Fibroblast of mammary gland (primary cell): ENCODE measurements at places on chromosomes 11 and 22.
A peak's percentile ranks its signal among the peaks of the same experiment; 100 is the strongest.

- DNase-seq: no peak
Measured at GRCh38 chr11:77395460-77396173, 78.3 kb downstream of the PAK1 start.

DNA sequence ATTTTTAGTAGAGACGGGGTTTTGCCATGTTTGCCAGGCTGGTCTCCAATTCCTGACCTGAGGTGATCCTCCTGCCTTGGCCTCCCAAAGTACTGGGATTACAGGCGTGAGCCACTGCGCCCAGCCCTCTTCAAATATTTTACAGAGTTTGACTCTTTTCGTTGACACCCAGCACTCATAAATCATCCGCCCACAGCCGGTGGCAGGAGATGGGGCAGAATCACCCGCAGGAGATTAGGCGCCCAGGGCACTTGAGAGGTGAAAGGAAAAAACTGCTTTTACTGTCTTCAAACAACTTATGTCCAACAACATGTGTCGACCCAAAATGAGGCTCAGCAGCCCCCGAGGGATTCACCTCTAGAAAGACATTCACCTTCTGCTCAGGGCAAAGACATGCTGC lies 56.9 kb downstream of the OSBP2 start:
- DNase-seq: no peak

- no peak for DNase-seq
Measured at GRCh38 chr11:115530752-115531151, 26.5 kb upstream of the CADM1 start.

- peak; percentile 81 for DNase-seq
Measured at GRCh38 chr22:36286096-36286957, 33.4 kb downstream of the APOL1 start.

DNA sequence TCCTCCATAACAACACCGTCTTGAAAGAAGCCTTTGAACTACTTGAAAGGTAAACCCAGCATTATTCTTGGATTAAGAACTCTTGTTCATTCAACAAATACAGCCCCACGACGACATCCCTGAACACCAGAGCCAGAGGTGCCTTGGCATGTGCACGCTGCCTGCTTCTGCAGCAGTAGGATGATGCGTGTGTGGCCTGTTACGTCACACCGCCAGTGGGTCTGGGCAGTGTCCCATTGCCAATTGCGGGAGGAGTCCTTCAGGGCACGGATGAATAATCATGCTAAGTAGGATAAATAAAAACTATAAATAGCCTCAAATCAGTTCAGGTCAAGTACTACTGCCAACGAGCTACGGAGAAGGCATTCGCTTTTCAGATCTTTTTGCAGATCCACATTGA lies 380.5 kb downstream of the SHANK2 start:
- peak; percentile 41 for DNase-seq

DNA sequence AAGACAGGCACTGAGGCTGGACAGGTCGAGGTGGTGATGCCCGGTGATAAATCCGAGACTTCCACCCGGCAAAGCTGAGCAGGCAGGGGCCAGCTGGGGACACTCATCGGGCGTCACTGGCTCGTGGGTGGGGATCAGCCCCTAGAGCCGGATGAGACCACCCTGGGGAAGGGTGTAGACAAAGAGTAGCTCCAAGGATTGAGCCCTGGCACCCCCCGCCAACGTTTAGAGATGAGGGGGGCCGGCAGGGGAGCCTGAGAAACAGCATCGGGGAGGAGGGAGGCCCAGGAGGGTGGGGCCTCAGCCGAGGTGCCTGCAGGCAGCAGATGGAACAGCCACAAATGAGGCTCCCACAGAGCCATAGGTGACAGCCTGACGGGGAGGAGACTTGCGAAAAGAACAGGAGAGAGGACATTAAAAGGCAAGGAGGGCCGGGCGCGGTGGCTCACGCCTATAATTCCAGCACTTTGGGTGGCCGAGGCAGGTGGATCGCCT lies 27.4 kb upstream of the CBX7 start:
- no peak for DNase-seq

GRCh38 chr22:37169947-37170688 lies 17.9 kb downstream of the C1QTNF6 start:
- no peak for DNase-seq

- DNase-seq: no peak
Measured at GRCh38 chr11:71442880-71443279, 5.3 kb downstream of the DHCR7 start.

DNA sequence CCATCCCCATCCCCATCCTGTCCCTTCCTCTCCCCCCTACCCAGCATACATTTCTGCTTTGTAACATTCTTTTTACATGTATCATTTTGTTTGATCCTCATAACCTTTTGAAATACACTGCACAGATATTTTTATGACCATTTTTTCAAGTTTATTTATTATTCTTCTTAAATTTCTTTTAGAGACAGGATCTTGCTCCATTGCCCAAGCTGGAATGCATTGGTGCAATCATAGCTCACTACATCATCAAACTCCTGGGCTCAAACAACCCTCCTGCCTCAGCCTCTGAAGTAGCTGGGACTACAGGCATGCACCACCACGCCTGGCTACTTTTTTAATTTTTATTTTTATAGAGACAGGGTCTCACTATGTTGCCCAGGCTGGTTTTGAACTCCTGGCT lies 99.4 kb upstream of the AKIP1 start:
- DNase-seq: no peak

- no peak for DNase-seq
Measured at GRCh38 chr22:44242946-44243724, 62.4 kb downstream of the PARVG start.

DNA sequence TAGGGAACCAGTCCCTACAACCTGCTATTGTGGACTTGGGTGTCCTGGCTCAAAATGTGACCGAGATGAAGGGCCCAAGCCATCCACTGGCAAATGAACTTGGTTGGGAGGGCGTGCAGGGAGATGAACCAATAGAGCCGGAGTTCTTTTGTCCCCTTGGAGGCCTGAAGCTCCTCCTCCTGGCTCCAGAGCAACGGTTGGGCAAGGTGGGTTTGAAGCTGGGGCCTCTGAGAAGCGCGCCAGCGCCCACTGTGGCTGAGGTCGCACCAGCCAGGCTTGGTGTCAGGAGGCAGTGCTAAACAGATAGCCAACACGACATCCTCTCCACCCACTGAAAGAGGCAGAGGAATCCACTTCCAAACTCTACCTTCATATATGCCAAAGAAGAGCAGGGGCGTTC lies 36.0 kb upstream of the PACSIN2 start:
- DNase-seq: no peak

DNA sequence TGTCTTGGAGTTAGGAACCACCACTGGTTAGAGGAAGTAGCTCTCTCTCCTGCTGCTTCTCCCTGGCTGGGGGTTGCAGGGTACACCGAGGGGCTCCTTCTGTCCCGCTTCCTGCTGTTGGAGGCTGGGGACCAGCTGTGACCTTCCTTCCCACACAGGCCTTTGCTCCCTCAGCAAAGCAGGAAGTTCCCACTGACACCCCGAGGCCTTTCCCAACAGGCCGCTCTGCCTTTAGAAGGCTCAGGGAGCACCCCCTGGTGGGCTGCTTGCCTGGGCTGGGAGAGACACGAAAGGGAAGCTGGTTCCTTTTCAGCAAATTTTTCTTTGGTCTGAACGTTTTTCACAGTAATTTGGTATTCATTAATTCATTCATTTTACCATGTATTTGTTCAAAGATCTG lies 527.9 kb upstream of the B3GAT1 start:
- DNase-seq: no peak

DNA sequence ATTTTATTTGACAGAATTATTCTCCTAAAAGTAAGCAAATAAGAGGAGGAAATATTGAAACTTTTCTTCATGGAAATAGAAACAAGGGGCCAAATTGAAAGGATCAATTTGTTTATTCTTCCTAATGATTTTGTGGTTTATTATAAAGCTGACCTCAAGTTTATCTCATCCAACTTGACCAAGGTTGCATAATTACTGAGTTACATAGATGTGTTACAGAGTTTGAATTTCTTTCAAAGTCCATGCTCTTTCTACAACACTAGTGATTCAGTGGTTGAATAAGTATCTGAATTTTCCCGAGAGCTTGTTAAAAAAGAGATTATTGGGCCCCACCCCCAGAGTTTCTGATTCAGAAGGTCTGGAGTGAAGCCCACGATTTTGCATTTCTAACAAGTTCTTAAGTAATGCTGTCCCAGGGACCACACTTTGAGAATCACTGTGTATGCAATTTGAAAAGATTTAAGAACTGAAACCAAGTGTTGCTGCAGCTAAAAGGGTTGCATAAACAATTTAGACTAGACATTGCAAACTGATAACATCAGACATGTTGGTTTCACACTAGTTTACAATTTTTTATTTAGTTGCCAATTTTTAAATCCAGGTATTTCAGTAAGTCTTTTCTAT lies 485.7 kb upstream of the ANO5 start:
- no peak for DNase-seq

- DNase-seq: no peak
Measured at GRCh38 chr22:27327497-27327896, 474.1 kb downstream of the MN1 start.

GRCh38 chr22:39927544-39927943 lies 26.7 kb downstream of the GRAP2 start:
- no peak for DNase-seq

DNA sequence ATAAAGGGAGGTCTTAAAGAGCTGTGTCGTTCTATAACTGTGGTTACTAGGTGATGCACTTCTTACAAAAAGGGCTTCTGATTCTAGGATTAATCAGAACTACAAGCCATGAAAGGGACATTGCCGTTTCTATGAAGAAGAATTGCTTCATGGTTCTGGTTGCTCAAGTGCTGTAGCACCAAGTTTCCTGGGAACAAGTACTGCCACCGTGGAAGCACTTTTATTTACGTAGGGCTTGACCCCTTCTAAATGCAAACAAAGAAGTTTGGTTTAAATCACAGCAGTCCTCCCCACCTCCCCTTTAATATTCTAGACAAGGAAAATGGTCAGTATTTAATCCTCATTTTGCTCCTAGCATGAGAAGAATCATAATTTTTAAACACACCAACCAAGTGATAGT lies 9.8 kb downstream of the YAP1 start:
- DNase-seq: peak; percentile 61

DNA sequence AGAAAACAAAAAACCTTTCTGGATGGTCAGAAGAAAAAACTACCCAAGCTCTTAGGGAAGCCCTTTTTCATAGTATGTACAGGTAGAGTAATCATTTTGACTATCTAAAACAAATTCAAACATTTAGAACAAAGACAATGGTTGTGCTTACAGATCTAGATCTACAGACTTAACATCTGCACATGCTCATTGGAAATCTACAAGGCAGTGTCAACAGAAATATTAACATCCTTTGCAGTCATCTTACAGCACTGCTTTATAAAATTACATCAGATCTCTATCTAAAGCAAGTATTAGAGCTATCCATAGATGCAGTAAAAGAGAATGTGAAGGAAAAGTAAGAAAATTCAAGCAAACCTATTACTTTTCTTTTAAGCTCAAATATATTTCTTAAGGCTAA lies 110.3 kb downstream of the CADM1 start:
- no peak for DNase-seq

GRCh38 chr22:50440544-50441249 lies 34.1 kb downstream of the SBF1 start:
- no peak for DNase-seq

DNA sequence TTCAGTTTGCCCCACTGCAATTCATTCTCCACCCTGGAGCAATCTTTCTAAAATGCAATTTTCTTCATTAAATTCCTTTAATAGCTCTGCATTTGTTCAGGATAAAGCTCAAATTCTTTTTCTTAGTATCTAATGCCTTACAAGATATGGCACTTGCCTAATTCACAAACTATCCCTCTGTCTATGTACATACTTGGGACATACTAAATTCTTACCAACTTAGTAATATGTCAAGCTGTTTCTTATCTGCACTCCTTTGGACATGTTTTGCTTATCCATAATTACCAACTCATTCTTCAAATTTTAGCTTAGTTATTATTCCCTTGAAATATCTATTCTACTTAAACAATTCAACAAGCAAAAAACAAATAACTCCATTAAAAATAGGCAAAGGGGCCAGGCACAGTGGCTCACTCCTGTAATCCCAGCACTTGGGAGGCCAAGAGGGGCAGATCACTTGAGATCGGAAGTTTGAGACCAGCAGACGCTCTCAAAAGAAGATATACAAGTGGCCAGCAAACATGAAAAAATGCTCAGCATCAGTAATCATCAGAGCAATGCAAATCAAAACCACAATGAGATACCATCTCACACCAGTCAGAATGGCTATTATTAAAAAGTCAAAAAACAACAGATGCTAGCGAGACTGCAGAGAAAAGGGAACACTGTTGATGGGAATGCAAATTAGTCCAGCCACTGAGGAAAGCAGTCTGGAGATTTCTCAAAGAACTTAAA lies 96.9 kb downstream of the FAM76B start:
- no peak for DNase-seq

DNA sequence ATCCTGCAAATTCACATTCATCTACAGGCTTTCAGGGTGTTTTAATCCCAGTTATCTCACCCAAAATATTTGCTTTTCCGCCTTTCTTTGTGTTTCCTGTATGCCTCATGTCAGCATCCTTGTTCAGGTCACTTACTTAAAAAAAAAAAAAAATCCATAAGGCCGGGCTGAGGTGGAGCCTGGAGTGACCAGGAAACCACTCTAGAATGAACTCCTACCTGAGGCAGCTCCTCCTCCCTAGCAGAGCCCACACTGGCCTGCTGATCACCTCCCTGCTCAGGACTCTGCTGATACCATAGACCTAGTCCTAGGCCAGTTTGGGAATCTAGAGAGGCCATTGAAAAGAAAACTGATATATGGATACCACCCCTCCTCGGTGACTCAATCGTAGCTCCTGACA lies 8.7 kb upstream of the DGAT2 start:
- no peak for DNase-seq

- no peak for DNase-seq
Measured at GRCh38 chr11:30879322-30880005, 293.3 kb upstream of the MPPED2 start.

DNA sequence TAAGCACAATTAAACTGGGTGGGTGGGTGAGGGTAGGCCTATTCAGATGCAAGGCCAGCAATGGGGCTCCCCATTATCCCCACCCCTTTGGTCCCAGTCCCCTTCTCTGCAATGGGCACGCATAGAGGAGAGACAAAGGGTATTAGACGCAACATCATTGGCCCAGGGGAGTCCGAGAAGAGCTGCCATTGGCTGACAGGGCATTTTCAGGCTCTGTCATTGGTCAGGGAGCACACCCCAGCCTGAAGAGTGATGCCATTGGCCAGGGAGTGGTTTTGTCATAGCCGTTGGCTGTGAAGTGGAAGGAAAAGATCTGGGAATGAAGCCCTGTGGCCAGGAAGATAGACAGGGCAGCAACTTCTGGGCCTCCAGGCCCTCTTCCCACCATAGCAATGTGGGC lies 2.8 kb upstream of the TRIM3 start:
- no peak for DNase-seq

DNA sequence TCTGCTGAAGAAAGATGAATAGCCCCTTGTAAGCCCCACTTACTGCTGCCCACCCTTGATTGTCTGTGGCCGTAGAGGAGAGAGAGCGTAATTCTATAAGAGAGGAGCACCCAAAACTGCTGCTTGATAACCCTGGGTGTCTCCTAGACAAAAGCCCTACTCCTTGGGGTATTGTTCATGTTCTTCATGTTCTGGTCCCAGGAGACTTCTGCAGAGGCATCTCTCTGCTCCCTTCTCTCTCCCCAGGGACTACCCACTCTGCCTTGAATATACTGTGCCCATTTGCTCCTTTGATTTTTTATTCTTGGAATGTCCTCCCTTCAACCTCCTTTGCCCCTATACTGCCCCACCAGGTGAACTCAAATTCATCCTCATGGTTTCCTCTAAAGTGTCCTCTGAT lies 417.8 kb upstream of the CADM1 start:
- DNase-seq: no peak

- DNase-seq: no peak
Measured at GRCh38 chr11:116330439-116331185, 442.2 kb downstream of the BUD13 start.
